ENCODE measurements at places on chromosomes 3 and 15.

DNA sequence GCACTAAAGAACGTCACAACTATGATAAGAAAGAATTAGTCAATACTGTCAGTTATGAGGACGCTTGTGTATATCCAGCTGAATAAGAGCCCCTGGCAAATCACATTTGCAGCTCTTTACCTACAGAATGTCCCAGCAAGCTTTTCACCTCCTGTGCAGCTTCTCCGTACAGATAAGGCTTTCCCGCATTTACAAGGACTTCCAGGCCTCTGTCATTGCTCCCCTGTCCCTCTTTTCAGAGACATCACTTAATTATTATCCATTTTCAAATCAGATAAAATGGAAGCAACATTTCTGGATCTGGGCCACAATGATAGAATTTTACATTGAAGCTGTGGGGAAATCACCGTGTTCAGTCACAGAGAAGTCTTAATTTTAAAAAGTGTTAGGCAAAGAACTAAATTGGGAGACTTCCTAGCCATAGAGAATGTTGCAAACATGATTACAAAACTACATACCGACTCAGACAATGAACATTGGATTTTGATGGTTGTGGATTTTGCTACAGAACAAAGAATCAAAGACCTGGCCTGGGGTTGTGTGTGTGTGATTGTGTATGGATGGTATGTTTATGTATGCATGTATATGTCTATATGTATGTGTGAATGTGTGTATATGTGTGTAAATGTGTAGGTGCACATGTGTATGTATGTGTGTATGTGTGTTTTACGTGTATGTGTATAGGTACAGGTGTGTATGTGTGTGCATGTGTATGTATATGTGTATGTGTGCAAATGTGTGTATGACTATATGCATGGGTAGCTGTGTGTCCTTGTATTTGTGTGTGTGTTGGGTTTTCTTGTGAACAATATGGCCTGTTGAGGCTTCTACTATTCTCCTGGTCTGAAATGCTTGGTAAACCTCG is 41.5 kb downstream of the MGLL start:
- DNase-seq = no peak

- DNase-seq = no peak
Observed at GRCh38 chr3:61725851-61726333, 164.5 kb downstream of the PTPRG start.

GRCh38 chr3:67567893-67568292 is 86.5 kb downstream of the SUCLG2 start:
- no peak for DNase-seq

DNA sequence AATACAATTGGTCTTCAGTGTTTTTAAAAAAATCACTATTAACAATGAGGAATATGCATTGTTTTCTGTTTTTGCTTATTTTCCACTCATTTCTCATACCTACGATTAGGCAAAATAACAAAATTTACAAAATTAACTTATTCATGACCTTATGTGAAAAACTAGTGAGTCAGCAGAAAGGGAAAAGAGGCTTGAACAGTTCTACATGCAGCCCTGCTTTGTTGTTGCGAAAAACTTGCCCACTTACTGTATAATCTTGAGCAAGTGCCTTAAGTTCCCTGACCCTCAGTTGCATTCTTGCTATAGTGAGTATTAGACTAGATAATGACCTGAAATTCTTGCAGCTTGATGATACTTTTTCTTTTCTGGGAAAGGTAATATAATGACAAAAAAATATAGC is 551.1 kb upstream of the BCHE start:
- no peak for DNase-seq

GRCh38 chr15:92954578-92954977 is 54.5 kb downstream of the CHD2 start:
- no peak for DNase-seq

All from NCI-H1048 (cell line).